NCI-H187 treated with DMSO at 0.1 percent for 48 hours (cell line): ENCODE measurements at places on chromosomes 5 and 9.

GRCh38 chr5:106876665-106877194 is 794.0 kb downstream of the EFNA5 start:
- no peak for DNase-seq

GRCh38 chr5:157026789-157027424 is 32.0 kb downstream of the HAVCR1 start:
- no peak for DNase-seq

DNA sequence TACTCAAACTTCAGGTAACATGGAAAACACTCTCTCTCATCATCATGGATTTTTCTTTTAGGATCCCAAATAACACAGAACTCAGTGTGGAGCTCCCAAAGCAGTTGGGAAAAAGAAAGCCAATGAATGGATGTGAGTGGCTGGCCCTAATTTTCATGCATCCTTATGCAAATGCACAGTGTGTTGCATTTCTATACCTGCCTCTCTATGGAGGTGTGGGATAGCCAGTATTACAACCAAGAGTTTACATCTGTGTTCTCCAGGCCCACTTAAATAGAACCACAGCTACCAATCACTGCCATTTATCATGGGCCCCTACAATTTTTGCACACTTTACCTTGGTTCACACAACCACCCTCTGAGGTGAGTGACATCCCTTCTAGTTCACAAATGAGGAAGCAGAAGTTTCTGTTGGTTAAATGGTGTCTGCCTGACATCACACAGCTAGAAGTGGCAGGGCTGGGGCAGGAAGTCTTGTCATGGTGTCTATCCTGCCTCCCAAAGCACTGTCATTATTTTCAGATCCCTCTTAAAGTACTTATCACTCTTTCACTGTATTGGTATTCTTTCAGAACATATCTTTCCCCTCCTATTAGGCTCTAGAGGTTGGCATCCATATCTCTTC is 17.3 kb downstream of the MAMDC2 start:
- DNase-seq = no peak

DNA sequence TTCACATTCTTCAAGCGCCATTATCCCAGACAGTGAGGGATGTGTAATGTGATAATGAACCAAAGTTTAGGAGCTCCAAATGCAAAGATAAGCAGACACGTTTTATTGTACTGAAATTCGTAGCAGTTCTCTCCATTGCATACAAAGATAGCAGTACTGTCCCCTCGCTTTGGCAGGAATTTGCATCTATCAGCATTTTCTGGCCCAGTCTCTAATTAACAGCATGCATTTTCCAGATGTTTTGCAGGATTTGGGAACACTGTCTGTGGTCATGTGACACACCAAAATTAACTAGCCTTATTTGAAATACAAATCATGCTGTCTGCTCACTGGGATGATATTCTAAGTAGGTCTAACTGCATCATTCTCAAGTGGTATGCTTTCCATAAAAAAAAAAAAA is 235.9 kb upstream of the TRPM3 start:
- DNase-seq = no peak

DNA sequence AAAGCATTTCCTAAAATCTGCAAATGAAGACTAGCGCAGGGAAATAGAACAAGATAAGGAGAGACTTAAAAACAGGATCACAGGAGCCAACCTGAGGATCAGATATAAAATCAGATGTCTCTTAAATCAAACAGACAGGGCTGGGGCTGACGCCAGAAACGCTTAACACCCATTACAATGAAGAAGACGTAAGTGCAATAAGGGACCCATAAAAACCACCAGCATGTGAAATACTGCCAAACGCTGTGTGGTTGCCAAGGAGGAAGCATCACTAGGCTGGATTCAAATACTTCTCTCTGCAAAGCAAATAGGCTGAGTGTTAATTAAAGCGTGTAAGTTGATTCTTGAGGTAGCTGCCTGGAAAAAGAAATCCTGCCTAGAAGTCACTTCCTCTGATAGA is 74.4 kb upstream of the ATP10B start:
- peak; percentile 93 for DNase-seq

DNA sequence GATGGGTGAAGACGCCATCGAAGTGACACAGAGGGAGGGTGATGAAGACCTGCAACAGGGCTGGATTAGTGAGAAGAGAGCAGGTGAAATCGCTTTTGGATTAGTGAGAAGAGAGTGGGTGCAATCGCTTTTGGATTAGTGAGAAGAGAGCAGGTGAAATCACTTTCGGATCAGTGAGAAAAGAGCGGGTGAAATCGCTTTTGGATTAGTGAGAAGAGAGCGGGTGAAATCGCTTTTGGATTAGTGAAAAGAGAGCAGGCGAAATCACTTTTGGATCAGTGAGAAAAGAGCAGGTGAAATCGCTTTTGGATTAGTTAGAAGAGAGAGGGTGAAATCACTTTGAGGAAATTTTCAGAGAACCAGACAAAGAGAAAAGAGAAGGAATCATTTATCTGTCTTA is 67.2 kb upstream of the TRIO start:
- DNase-seq = no peak

DNA sequence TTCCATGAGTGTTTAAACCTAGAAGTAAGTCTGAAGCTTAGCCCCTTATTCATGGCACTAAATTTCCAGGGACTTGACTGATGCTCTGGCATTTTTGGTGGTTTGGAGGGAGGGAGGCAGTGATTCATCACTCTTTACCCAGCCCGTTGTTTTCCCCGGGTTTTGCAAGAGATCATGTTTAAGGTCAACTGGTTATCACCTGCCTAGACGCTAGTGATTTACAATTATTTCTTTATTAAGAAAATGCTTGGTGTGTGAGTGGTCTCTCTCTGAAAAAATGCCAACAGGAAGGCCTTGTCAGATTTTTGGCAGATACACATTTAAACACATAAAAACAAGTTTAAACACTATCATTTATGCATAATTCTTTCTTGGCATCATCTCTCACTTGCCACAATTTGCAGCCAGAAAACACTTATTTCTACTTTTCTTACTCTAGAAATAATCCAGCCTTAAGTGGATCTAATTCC is 737.9 kb upstream of the ZNF608 start:
- DNase-seq = no peak

DNA sequence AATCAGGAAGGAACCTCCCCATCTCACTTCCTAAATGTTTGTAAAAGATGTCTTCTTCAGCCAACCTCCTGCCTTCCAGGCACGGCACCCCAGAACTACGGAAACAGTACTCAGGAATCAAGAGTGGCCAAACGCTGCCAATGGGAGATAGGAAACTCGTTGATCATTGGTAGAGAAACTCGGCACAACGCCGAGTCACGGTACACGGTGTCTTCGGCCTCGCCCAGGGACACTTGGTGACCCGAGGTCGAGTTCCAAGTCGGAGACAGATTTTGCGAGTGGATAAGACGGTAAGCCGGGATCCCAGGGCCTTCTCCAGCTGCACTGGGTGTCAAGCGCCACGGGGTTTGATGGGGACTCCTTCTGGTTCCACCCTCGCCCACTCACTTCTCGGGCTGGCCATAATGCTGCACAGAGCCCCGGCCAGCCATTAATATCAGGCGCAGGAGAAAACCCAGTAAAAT is 343 bp downstream of the KIAA0825 start:
- DNase-seq = peak; percentile 7

DNA sequence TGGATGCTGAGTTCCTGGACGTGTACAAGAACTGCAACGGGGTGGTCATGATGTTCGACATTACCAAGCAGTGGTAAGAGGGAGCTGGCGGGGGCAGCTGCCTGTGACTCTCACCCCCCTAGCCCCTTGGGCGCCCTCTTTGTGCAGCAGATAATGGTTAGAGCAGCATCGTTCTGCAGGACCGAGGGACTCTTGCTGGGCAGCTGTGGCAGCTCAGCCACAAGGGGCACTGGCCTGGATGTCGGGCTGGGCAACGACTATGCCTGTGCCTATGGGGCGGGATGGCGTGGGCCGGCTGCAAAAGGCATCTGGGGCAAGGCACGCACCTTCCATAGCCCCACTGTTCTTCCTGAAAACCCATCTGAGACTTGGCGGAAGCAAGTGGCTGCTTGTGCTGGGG is 12.9 kb upstream of the AJM1 start:
- no peak for DNase-seq

GRCh38 chr9:71352837-71353236 is 231.4 kb upstream of the TRPM3 start:
- DNase-seq = no peak

DNA sequence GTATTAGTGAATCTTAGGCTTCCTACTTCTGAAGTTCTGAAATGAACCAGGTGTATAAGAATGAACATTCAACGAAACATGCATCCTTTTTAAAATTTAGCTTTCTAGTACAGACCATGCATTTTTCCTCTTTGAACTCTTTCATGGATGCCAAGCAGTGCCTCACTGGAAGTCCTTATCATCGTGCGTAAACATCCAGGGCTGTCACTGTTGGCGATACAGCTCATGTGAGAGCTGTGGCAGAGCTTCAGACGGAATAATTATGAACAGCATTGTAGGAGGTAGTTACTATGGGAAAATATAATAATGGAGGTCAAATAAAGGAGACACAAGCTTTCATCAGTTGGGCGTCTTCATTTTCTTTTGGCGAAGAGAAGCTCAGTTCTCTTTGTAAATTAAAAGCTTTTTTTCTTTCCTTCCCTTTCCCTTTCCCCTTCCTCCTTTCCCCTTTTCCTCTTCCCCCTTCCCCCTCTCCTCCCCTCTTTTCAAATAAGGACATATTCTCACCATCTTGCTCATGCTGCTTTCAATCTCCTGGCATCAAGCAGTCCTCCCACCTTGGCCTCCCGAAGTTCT is 167.3 kb downstream of the KDM4C start:
- no peak for DNase-seq

DNA sequence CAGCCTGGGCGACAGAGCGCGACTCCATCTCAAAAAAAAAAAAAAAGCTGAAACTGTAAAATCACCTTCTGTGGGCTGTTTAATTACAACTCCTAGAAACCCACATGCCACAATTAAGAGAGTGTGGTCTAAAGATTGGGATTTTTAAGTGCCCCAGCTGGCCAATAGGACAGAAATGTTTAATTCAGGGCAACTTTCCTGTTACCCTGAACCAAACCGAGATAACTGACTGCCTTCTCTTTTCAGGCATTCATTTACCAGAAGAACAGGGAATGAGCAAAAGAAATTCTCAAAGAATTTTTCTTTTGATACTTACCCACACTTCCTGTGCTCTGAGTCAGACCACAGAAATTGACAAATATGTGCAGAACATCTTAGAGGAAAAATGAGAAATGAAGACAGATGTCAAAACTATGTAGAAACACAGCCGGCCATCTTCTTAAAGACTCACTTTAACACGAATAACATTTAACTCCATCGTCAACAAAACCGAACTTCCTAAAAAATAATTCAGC is 221.3 kb upstream of the DAPK1 start:
- no peak for DNase-seq

GRCh38 chr9:77585335-77585786 is 62.8 kb downstream of the GNA14 start:
- no peak for DNase-seq

DNA sequence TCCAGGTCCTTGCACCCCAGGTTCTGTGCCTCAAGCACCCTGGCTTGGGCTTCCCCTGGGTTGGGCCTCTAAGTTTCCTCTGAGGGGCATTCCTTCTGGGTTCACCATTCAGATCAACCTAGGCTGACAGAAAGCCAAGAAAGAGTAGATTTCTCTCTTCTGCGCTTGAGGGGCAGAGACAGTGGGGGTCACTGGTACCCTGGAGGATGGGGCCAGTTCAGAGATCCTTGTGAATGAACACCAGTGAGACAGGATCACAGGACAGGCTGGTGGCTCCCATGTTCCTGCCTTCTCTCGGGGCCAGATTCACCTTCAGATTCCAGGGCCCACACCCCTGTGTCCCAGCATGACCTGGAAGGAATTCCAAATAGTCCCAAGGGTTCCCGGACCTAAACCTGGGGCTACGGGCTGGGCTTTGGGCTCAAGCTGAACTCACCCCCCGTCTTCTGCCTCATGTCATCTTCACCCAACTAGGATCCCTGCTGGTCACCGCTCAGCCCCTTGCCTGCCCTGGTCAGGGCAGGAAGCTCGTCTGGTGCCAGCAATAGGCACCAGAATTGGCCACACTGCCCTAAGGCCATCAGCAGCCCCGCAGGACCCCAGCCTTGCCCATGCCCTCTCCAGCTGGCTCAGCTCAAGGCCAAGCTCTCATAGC is 91.8 kb upstream of the MVB12B start:
- DNase-seq = no peak
